ENCODE measurements at places on chromosomes 2 and 18.

- DNase-seq = no peak
These were observed 106.2 kb downstream of the CPO start for GRCh38 chr2:207045531-207045930.

DNA sequence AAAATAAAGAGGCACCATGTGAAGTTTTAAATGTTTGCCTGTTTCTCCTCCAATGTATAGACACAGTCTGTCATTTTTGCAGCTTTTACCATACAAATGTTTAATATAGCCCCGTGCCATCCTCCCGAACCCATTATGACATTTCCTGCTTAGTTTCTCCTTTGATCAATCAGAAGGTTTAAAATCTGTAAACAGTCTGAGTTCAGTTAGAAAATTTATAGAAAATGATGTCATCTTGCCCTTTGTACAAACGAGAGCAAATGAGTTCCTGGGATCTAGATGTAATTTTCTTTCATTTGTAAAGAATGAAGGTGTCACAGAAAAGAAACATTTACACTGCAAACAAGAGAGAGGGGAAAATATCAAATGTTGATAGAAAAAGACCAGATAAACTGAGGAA, 62.7 kb upstream of the NFU1 start:
- DNase-seq = no peak

GRCh38 chr2:177021706-177022343, 190.8 kb upstream of the HNRNPA3 start:
- DNase-seq = no peak

DNA sequence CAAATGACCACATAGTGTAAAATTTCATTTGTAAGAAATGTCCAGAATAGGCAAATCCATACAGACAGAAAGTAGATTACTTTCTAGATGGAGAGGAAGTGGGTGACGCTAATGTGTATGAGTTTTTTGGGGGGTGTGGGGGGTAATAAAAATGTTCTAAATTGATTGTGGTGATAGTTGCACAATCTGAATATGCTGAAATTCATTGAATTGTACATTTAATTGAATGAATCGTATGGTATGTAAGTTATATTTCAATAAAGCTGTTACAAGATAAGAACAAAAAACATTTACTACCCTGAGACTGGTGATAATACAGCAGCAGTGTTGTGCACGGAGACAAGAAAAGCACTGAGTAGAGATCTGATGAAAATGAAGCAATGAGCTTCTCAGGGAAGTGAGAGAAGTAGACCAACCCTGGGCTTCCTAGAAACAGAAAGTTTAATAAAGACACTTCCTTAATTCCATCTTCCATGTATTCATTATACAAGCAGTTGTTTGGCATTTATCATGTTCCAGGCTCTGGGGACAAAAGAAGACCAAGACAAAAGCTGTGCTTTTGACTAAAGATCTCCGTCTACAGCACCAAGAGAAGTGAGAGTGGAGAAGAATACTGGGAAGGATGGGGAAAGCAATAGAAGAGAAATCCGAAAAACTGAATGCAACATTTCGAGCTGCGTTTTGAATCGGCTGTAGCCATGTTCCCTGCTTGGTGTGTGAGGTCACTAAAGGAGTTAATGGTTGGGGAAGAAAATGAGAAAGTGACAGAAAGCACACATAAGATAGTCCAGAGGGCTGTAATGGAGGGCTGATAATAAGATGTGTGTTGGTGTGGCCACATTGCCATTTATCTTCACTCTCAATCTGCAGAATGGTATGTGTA, 1.8 kb upstream of the PDE11A start:
- DNase-seq = no peak

DNA sequence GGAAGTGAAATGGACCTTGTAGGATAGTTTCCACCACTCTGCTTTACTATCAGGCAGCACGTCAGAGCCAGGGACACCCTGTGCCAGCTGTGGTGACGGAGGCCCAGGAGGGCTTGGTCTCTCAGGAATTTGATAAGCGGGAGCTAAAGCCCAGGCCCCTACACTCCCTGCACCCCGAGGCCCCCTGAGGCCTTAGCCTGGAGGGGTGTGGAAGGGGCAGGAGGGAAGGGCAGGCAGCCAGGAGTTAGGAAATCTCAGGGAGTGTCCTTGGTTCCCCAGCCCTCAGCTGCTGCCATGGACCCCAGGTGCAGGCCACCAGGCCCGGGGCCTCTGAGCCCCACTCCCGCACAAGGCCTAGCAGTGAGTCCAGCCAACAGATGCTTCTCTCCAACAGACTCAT, 38.2 kb downstream of the PDIA6 start:
- DNase-seq = no peak

DNA sequence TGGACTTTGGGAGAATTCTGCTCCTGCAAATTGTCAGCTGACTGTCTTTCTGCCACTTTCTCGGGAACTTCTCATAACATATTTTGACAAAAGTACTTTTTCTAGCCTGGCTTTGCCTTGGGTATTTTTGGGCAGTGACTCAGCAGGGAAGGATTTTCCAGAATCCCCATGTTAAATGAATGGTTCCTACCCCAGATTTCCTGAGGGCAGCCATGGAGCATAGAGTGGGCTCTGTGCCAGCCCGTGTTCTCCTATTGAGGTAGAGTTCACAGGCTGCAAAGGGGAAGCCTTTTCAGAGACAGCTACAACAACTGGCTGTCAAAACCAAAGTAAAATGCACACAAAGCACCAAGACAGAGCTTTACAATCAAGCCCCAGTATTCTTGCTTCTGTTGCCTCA, 59.8 kb downstream of the BMP10 start:
- no peak for DNase-seq

DNA sequence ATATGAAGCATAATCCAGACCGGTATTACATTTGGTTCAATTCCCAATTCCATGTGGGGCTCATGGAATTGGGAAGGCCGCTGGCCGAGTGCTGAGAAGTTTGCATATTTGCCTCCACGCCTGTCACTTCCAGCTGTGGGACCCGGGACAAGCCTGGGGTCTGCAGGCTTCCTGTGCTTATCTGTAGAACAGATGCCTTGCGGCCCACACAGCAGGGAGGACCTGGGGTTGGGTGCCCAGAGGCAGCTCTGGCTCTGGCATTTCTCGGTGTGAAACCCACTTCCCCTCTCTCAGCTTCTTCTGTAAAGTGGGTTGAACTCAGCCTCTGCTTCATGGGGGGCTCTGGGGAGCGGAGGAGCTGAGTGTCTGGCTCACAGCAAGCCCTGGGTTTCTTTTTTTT, 97.9 kb downstream of the SH3BP4 start:
- no peak for DNase-seq

- no peak for DNase-seq
These were observed 3.1 kb downstream of the RAB11FIP5 start for GRCh38 chr2:73109431-73110167.

DNA sequence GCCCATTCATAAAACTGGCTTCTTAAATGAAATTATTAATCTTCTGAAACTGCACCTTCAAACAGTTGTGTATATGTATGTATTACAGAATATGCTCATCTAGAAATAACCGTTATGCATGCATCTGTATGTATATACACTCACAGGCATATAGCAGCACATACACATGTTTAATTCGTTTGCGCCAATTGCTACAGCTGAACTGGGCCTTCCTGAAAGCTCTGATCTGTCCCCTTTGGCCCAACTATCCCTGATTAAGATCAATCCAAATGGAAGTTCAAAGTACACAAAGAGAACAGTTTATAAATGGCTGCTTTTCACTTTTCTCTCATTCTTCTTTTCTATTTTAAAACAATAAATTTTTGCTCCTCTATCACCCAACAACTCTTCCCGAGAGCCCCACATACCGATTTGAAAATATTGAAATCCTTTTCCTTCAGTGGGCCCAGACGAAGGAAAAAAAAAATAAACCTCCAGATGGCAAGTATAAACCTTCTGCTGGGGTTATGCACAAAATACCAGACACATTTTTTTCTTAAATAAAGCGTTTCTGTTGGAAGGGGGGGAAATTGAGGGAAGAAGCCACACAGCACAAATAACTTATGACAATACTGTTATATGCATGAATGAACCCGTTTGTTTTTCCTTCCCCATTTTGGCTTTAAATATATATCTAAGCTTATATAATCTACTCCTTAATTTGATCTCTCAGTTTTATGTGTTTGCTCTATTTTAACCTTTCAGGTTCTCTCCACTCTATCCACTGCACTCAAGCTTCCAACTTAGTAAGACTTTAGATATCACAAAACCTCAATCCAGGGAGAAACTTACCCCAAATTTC, 267.3 kb downstream of the TCF4 start:
- DNase-seq = no peak

DNA sequence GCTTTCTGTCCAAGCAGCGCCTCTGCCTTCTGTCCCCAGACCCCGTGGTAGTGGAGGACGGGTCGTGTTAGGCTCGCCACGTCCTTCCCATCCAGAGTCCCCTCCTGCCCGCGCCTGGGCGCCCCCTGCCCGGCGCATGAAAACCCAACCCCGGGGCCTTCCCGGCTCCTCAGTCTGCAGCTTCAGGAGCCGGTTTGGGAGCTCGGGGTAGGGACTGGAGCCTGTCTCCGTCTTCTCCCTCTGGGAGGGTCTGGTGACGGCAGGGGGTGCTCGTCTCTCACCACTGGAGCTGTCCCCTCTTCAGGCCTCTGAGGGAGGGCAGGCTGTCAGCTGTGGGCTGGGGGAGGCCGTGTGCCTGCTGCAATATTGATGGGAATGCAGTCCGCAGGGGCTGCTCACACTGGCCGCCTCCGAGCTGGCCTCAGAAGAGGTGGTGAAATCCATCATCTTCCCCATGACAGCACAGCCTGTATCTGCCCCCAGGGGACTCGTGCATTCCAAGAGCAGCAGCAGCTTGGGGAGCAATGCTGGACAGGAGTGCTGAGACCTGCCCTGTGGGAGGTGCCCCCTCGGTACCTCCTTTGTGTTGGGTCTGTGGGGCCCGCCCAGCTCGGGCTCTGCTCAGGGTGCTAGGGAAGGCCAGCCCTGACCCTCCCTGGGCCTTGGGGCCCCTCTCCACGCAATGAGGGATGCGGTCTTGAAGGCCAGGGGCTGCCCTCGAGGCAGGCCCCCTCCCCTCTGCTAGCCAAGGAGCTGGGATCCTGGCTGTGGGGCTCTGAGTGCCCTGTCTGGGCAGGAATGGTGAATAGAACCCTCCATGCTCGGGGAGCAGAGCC, 17.8 kb upstream of the KLHL30 start:
- DNase-seq = no peak

GRCh38 chr2:15730545-15731212, 139.0 kb downstream of the DDX1 start:
- no peak for DNase-seq

GRCh38 chr2:118907759-118908158, 34.2 kb upstream of the MARCO start:
- no peak for DNase-seq

DNA sequence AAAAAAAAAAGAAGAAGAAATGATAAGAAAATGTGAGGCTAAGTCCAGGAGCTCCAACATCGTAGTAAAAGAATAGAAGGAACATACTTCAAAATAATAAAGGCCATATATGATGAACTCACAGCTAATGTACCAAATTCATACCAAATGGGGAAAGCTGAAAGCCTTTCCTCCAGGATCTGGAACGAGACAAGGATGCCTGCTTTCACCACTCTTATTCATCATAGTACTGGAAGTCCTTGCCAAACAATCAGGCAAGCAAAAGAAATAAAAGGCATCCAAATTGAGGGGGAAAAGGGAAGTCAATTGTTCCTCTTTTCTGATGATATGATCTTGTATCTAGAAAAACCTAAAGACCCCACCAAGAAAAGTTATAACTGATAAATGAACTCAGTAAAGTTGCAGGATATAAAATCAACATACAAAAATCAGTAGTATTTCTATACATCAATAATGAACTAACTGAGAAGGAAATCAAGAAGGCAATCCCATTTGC, 170.6 kb downstream of the METTL4 start:
- DNase-seq = no peak

- no peak for DNase-seq
These were observed 290.6 kb downstream of the ZEB2 start for GRCh38 chr2:144229296-144229695.

DNA sequence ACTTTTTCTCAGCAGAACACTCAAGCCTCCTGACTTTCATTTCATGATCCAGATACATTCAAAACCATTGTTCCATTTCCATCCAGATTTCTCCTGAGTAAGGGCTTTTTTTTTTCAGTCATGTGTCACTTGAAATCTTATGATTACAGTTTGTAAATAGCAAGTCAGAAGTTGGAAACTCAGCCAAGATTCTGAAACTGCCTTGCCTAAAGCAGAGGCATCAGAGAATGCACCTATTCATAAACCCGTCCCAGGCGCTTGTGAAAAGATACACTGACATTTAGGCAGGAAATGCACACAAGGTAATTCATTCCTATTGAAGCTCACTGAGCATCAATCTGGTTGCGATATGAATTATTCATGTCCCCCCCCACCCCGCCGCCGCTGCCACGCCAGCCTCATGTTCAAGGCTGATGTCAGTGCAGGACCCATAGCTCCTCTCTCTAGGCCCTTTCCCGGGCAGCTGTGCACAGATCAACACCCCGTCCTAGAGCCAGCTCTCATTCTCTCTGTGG, 30.4 kb upstream of the MGAT4A start:
- no peak for DNase-seq

- no peak for DNase-seq
These were observed 542 bp downstream of the PGAP1 start for GRCh38 chr2:196925768-196926561.

- no peak for DNase-seq
These were observed 23.5 kb upstream of the SCN7A start for GRCh38 chr2:166517533-166518061.

DNA sequence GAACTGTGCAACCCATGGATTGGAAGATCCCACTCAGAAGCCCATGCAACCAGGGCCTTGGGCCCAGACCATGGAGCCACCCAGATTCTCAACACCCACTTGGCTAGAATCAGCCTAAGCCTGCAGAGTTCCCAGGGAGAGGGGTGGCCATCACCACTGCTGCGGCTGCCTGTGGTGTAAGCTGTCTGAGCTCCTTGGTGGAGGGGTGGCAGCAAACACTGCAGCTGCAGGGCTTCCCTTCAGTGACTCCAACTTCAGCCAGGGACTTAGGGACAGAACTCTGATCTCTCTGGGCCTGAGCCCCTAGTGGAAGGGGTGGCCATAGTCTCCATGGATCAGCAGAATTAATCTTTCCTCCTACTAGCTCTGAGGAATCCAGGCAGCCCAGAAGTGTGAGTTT, 72.5 kb downstream of the RAD51AP2 start:
- DNase-seq = no peak

DNA sequence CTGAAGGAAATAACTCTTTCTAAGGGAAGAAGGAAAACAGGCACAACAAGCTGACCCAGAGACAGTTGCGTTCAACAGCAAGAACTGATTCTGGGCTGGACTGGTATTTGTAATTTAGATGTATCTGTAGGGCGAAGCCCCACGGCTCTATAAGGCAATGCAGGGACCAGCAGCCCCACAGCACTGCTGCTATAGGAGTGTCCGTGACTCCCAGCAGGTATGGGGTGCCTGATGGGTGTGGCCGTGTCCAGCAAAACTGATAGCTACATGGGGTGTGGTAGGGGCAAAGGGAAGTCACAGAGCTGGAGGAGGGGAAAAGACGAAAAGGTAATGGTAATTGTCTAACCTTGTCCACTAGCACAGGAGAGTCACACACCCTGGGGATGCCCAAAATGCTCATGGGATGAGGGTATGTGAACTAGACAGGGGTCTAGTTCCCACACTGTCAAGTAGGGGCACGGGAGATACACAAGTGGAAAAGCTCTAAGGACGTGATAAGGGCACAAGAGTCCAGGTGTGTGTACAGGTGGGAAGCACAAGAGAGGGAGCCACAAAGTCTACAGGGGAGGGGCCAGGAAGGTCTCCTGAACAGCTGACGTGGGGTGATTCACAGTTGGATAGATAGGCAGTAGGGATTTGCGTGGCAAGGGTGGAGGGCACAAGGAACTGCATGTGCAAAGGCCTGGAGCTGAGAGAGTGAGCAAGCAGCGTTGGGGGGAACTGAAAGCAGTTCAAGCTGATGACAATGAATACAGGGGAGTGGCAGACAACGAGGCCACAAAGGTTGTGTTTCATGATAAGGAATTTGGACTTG, 48.5 kb upstream of the ASPRV1 start:
- DNase-seq = no peak
